ENCODE measurements at places on chromosomes 3 and 15.

DNA sequence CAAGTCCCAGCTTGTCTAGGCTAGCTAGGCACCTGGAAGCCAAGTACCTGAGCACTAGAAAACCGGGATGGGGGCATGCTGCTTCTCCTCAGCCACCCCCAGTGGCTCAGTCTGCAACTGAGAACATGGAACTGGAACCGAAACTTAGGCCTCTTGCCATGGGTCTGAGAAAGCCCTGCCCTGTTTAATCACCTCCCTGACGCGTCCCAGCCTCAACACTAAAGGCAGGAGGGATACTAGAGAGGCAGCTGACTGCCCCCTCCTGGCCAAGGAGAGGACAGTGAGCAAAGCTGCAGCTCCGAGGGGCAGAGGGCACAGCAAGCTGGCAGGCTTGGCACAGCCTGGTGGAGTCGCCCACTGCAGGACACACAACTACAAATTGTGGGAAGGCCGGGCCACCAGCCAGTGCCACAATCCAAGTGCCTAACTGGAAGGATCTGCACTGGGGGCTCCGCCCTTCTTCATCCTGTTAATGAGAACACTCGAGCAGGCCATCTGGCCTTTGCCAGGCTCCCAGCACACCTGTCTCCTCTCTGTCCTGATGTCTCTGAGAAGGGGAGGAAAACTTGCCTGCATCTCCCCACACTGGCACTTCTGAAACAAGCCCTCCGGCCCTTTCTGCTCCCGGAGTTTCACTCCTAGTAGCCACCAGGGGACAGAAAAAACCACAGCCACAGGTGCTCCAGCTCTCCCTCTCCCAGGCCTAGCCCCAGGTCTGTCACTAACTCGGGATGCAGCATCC lies 53.7 kb downstream of the BDH1 start:
- peak; percentile 31 for DNase-seq

- DNase-seq, result no peak
Observed at GRCh38 chr3:195261925-195262324, 9.0 kb downstream of the XXYLT1 start.

GRCh38 chr3:197749315-197749600 lies 425 bp upstream of the FYTTD1 start:
- no peak for DNase-seq

DNA sequence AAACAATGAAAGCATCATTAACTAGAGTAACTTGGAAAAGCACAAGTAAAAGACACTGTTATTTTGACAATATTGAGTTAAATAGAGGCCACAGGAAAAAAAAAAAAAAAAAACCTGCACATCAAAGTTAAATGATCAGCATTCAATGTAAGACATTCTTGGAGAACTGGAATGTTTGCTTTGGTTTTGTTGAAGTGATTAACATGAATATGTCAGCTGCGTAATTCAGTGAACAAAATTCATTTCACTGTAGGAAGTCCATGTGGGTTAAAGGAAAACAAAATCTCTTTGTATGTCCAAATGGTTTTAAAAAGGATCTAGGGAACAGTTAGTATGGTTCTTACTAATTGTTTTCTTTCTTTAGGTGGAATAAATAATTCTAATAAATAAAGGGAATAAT lies 252.8 kb upstream of the CNTN6 start:
- no peak for DNase-seq
